Thoracic aorta (tissue), 2 donors: ENCODE measurements at places on chromosomes 6 and 20. TPM values are rescaled to one million over a fixed set of nuclear protein-coding genes. Genes with fewer than 3 reads are reported as not detected.

UST gene
- 30.8 TPM for total RNA-seq

CLDN20 gene
- total RNA-seq = not detected

- no peaks in the 10 kb centered on the region for H3K27me3 ChIP-seq
- peak overlapping the region; percentile 64 for H3K27ac ChIP-seq
- no peak for DNase-seq
- H3K4me3 ChIP-seq = peak overlapping the region; percentile 90
- H3K4me1 ChIP-seq = peaks cover 14% of the 10 kb centered on the region
Measured at GRCh38 chr6:119077643-119078375, 655 bp downstream of the FAM184A start.

- no peaks in the 10 kb centered on the region for H3K27me3 ChIP-seq
- no peak overlapping the region for H3K27ac ChIP-seq
- no peaks in the 10 kb centered on the region for H3K4me1 ChIP-seq
- no peak for DNase-seq
- H3K36me3 ChIP-seq = peaks cover 4% of the 10 kb centered on the region
Measured at GRCh38 chr6:109644131-109644530, 46.9 kb downstream of the AK9 start.

GRCh38 chr6:146865756-146866379, 267.1 kb downstream of the ADGB start:
- H3K4me1 ChIP-seq = peaks cover under 1% of the 10 kb centered on the region
- H3K27ac ChIP-seq = no peak overlapping the region
- H3K36me3 ChIP-seq = no peaks in the 10 kb centered on the region
- DNase-seq = no peak
